GM13977 (cell line): ENCODE measurements at places on chromosomes 16 and 17.
A peak's percentile ranks its signal among the peaks of the same experiment; 100 is the strongest.

GRCh38 chr17:82489117-82489516, 30.4 kb upstream of the FOXK2 start:
- no peak for DNase-seq

DNA sequence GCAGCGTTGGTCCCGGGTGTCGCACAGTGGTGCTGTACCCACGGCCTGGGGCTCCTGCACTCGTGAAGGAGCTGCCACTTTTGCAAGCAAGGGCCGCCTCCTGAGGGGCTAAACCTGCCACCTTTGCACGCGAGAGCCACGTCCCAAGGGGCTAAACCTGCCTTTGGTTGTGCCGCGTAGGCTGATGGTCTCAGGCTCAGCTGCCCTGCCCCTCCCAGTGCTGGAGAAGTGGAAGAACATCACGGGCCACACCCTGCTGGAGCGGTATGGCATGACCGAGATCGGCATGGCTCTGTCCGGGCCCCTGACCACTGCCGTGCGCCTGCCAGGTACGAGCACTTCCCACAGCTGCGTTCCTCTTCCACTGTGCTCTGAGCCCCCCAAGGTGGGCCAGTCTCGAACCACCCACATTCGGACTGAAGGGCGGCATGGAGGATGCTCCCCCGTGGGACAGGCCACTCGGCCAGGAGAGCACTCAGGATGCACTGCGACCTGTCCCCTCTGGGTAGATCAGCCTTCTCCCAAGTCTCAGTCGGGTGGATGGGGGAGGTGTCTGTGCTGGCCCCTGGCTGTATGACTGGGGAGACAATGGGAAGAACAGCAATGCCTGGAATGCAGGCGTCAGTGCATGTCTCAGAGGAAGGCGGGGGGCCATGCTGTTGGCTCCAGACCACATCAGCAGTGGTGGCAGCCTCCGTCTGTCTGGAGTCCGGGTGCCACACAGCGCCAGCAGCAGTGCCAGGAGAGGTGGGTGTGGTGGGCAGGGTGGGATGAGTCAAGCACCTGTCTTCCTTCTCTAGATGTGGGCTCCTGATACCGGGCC, 20.7 kb downstream of the ACSF3 start:
- no peak for DNase-seq

GRCh38 chr17:7114241-7114874, at the start of gene ASGR2:
TSS of gene ASGR2 (minus strand) at chr17:7114822. CDS start at chr17:7114240, 582 bp downstream.
- no peak for DNase-seq

- no peak for DNase-seq
Measured at GRCh38 chr17:57535249-57535966, 209.7 kb downstream of the CCDC182 start.

DNA sequence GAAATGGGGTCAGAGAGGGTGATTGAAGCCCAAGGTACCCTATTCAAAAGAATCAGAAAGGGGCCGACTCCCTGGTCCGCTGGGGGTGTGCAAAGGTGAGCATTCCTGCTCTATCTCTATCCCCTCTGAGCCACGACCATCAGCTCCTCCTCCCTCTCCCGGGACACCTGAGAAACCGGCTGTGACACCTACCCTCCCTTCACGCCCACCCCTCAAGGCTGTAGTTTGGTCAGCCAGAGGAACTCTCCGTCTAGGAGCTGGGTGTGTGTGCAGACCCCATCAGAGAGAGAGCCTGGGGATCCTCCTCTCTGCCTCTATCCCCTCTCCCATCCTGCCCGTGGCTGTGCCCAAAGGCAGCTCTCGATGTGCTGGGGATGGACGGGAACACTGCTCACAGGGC, 27.6 kb upstream of the DLX4 start:
- DNase-seq = no peak

DNA sequence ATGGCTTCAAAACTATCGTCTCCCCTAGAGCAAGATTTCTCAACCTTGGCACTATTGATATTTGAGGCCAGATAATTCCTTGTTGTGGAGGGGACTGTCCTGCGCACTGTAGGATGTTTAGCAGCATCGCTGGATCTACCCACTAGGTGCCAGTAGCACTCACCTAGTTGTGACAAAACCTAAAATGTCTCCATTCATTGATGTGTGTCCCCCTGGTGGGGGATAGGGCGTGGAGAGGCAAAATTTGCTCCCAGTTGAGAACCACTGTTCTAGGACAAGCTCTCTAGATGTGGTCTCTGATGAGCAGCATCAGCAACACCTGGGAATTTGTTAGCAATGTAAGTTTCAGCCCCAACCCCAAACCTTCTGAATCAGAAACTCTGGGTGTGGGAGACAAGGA, 259.0 kb downstream of the XYLT1 start:
- DNase-seq = peak; percentile 23

GRCh38 chr17:40124279-40125141, 2.7 kb downstream of the MSL1 start:
- no peak for DNase-seq

DNA sequence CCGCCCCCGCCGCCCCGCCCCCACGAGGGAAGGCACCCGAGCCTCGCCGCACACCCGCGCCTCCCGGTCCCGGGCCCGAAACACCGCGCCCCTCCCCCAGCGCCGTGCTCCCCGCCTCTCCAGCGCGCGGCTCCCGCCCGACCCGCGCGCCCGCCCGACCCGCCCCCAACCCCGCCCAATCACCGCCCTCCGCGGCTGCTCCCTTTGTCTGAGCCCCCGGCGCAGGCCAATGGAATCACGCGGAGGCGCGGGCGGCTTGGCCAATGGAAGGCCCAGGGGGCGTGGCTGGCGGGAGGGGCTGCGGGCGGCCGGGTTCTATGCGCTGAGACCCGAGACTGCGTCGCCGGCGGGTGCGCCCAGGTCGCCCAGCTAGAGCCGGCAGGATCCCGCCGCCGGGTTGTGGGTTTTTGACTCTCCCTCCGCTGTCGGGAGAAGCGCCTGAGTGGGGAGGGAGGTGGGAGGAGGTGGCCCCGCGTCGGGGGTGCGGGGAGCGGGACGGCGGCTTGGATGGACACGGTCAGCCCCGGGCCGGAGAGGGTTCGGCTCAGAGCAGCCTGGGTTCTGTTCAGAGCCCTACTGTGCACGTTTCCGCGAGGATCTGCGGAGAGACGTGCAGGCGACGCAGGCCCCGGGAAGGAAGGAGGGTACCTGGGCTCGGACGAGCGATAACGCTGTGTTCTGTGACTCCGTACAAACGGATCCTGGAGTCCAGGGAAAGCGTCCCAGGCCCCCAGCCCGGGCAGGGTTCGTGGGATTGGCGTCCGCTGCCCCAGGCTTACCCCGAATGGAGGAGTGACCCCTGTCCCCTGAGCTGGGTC, 49.0 kb upstream of the BAHCC1 start:
- peak; percentile 100 for DNase-seq

- peak; percentile 81 for DNase-seq
Measured at GRCh38 chr16:4313563-4314531, 2.0 kb upstream of the GLIS2 start.

- no peak for DNase-seq
Measured at GRCh38 chr17:292531-293382, 59.9 kb downstream of the RPH3AL start.

- no peak for DNase-seq
Measured at GRCh38 chr16:11554053-11554452, 32.7 kb downstream of the LITAF start.

GRCh38 chr17:83052241-83052564, 27.2 kb upstream of the METRNL start:
- DNase-seq = no peak
